ENCODE measurements at places on chromosomes 11 and 22. TPM values are rescaled to one million over a fixed set of nuclear protein-coding genes. Genes with fewer than 3 reads are reported as not detected.

The MUC2 gene
- total RNA-seq, result not detected

The POU2AF1 gene
- total RNA-seq, result not detected

The NTM gene
- total RNA-seq, result 2.0 TPM

The GTSE1 gene
- 25.3 TPM for total RNA-seq

The JRKL gene
- total RNA-seq, result 1.8 TPM

The MYO7A gene
- not detected for total RNA-seq

GRCh38 chr22:20017622-20017958, 967 bp upstream of the ARVCF start:
- DNase-seq, result no peak

- peak; percentile 12 for DNase-seq
Observed at GRCh38 chr11:10581481-10582019, 13.1 kb upstream of the LYVE1 start.

DNA sequence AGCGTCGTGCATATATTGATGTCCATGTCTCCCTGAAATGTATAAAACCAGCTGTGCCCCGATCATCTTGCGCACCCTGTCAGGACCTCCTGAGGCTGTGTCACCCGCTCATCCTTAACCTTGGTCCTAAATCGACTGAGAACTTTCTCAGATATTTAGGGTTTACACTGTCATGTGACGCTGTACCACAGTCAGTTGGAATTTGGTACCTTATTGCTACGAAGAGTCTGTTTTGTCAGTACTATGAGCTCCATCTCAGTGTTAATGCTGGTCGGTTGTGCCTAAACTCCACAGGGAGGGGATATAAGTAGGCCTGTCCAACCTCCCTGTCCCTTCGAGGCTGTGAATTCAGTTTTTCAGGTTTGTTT, 1.8 kb upstream of the IFITM2 start:
- no peak for DNase-seq

GRCh38 chr11:31968461-31969358, 122.2 kb upstream of the RCN1 start:
- DNase-seq, result peak; percentile 73

DNA sequence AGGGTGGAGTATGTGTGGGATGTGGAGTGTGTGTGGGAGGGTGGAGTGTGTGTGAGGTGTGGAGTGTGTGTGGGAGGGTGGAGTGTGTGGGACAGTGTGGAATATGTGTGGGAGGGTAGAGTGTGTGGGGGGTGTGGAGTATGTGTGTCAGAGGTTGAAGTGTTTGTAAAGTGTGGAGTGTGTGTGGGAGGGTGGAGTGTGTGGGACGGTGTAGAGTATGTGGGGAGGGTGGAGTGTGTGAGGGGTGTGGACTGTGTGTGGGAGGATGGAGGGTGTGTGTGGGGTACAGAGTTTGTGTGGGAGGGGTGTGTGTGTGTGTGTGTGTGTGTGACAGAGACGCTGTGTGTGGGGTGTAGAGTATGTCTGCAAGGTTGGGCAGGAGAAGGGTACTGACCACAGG, 355.5 kb downstream of the CADM1 start:
- DNase-seq, result no peak

DNA sequence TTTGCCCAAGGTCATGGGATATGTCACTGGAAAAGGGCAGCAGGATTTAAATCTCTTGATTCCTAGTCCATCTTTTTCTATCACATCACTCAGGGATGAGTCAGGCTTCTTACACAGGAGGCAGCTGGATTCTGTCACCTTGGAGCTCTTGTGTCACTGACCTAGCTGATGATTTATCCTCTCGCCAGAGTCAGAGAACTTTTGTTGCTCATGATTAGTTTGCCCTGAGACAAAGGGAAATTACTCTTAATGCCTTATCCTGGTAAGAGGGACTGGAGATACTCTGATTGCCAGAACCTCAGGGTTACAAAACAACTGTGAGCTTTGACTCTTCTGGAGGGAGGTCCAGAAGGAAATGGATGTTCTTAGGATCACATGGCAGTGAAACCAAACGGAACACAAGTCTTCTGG, 10.1 kb downstream of the COA4 start:
- peak; percentile 72 for DNase-seq

- DNase-seq, result no peak
Observed at GRCh38 chr11:16293204-16293681, 63.1 kb downstream of the SOX6 start.

DNA sequence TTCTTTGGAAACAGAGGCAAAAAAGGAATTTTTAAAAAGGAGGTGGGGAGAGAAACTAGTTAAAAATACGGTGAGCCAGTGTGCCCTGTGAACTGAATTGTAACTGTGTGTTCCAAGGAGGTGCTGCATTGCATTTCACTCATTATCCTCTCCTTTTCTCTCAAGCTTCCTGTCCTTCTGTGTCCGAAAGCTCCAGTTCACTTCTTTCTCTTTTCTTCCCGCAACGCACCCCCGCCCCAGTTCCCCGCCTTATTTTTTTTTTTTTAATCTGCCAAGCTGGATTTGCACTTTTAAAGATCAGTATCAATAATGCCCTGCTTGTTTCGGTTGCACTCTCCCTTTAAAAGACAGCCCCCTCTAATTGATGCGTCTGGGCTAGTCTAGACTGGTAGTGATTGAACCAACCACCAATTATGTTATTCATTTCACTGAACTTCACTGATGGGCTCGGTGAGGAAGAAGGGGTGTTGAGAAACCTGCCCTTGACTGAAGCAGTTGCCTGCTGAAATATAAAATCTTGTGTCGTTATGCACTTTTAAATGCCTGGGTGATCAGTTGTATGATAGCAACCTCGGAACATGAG, 18.5 kb downstream of the BLID start:
- DNase-seq, result no peak

- peak; percentile 30 for DNase-seq
Observed at GRCh38 chr11:120057595-120058581, 80.0 kb downstream of the TRIM29 start.

- peak; percentile 83 for DNase-seq
Observed at GRCh38 chr22:45083659-45084305, 74.0 kb upstream of the PHF21B start.

Data from MG63 (cell line).